ENCODE measurements at places on chromosomes 12 and 14.

- no peak for DNase-seq
These were observed 20.7 kb downstream of the KRT85 start for GRCh38 chr12:52346593-52346992.

- no peak for DNase-seq
These were observed 5.7 kb downstream of the GNG2 start for GRCh38 chr14:51865953-51866747.

- DNase-seq = no peak
These were observed 67.8 kb upstream of the EGLN3 start for GRCh38 chr14:34018564-34019244.

- DNase-seq = no peak
These were observed 129.8 kb downstream of the TMX1 start for GRCh38 chr14:51369814-51370213.

GRCh38 chr12:13602172-13602571 lies 379.2 kb downstream of the GRIN2B start:
- no peak for DNase-seq

DNA sequence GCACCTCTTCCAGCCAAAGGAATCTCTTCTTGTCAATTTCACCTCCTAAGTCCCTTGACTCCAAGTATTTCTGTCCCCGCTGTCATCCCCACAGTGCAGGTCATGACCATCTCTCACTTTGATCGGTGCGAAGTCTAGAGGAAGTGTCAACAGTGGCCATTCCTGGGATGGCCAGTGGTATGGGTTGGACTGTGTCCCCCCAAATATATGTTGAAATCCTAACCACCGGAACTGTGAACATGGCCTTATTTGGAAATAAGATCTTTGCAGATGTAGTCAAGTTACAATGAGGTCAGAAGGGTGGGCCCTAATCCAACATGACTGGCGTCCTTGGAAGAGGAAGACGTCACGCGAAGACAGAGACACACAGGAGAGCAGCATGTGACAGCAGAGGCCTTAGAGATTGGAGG lies 155.9 kb upstream of the PRMT8 start:
- DNase-seq = no peak

DNA sequence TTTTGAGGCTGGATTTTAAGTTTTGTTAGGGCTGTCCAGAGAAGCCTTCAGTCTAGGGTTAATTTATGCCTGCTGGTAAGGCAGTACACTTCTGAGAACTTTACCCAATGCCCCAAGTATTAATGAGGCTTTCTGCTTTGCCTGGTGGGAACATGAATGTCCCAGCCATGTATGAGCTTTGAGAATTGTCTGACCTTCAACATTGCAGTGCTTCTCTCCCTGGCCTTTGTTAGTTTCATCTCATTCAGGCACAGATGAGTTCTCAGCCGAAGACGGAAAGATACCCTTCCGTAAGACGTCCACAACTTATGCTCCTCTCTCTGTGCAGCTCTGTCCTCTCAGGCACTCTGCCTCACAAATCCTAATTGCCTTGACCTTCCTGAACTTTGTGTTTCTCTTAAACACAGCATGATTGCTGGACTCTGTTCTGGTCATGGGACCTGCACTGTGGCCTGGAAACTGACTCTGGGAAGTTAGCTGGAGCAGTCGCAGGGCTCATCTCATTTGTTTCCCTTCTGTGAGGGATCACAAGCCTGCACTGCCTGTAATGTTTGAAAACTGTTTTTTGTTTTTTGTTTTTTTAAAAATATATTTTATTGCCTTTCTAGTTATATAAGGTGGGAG lies 15.7 kb downstream of the CHPT1 start:
- DNase-seq = no peak

GRCh38 chr12:69313209-69313608 lies 35.0 kb upstream of the LYZ start:
- no peak for DNase-seq

DNA sequence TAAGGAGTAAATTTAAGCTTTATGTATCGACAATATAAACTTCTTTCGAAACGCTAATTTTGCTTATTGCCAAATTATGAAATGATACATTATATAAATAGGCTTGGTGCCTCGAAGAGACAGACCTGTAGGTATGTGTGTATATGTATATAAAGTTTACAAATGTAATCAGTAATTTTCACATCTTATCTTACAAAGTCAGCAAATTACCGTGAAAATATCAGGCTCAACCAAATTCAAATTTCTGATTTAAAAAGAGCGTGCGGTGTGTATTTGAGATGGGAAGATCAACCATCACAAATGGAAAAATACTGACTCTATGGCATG lies 605 bp downstream of the ZCRB1 start:
- DNase-seq = no peak

DNA sequence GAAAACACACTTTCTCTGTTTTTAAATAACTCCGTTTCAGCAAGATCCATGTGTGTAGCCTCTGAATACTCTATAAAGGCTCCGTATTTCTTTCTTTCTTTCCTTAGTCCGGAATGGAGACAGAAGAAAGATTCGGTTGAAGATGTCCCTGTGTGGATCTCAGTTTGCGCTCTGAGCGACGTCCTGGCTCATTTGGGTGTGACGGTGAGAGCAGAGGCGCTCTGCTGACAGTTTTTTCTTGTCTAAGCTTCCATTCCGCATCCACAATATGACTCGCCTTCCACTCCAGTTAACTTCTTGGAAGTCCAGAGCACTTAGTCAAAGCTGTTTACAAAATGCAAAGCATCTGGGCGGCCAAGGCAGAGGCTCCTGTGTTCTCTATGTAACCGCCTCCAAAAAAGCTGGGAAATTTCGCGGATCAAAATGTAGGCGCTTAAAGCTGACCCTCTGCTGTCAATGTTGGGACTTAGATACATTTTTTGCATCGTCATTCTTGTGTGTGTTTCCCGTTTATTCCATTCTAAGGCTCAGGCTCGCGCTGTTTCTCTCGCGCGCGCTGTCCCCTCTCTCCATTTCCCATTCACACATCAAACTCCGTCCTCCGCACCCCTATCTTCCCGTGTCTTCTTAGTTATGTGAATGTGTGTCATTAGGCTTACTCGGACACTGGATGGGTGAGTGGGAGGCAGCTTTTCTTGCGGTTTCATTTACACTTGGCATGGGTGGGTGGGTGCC lies 880 bp upstream of the FLRT2 start:
- no peak for DNase-seq

GRCh38 chr12:27998658-27999057 lies 26.1 kb upstream of the PTHLH start:
- no peak for DNase-seq

GRCh38 chr14:52868911-52869618 lies 77.7 kb upstream of the GNPNAT1 start:
- DNase-seq = no peak

DNA sequence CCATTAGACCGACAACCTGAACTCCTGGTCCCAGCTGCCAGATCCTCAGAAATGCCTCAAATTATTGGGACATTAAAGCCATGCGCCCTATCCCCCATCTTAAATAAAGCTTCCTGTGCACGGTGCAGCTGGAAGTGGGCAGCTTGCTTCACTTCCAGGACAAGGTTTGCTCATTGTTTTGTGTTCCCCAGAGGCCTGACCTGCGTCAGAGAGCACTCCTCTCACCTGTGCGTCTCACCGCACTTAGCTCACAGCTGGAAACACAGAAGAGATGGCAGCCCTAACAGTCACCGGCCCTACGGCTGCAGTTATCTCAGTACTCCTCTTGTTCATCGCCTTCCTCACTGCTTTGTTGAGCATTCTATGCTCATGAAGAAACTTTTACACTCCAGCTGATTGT lies 135.5 kb downstream of the ANO2 start:
- no peak for DNase-seq

DNA sequence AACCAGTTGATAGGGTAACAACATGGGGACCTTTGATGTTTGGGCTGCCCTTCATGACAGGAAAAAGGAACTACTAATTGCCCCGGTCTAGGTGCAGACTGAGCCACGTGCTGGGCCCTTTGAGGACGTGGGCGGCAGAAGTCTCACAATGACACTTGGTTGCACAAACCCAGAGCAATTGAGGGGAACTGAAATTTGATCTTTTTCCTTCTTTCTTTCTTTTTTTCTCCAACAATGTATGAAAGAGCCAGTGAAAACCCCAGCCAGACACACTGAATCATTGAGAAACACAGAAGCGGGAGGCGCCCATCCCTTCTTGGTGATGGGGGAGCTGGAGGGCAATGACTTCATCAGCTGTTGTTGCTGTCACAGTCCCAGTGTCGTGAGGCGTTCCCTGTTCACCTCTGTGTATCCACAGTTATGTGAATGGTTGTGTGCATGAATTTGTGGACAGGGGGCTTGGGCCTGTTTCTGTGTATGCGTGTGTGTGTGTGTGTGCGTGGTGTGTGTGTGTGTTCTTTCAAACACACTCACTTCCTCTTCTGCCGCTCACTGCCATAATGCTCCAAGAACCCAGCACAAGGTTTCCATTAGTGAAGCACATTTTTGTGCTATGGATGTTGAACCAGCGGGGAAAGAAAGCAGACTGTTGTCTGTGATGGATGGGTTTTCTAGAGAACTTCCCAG lies 137.5 kb upstream of the CCND2 start:
- DNase-seq = no peak
